GM23248 (cell line): ENCODE measurements at places on chromosomes 13 and 19. TPM values are rescaled to one million over a fixed set of nuclear protein-coding genes. Genes with fewer than 3 reads are reported as not detected.
A peak's percentile ranks its signal among the peaks of the same experiment; 100 is the strongest.

Gene ZNF568
- total RNA-seq = 13.9 and 20.5 TPM in 2 replicates

Gene ZNF430
- 9.1 and 13.3 TPM in 2 replicates for total RNA-seq

Gene CGB3
- total RNA-seq = not detected in 2 replicates

Gene SGCG
- 2.9 and 5.8 TPM in 2 replicates for total RNA-seq

Gene FFAR2
- not detected in 2 replicates for total RNA-seq

- peak overlapping the region; percentile 91 for H3K27ac ChIP-seq
- no peaks in the 10 kb centered on the region for H3K27me3 ChIP-seq
- no peak for DNase-seq
- H3K36me3 ChIP-seq = no peaks in the 10 kb centered on the region
- H3K4me3 ChIP-seq = peak overlapping the region; percentile 82
These were observed 676 bp upstream of the ZNF574 start for GRCh38 chr19:42075364-42075615.

DNA sequence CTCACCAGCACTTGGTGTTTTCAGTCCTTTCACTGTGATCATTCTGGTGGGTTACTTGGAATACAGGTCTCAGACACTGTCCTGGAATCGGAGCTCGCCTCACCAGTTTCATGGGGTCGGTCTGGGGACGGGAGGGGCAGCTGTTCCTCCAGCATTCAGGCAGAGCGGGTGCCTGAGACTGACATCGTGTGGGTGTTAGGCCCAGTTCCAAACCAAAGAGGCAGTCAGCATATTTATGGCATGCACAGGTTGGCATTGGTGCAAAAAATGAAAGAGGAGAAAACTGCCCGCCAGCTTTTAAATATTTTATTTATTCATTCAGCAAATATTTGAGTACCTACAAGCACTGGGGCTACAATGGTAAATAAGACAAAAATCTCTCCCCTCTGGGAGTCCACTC, 20.1 kb downstream of the PLEKHF1 start:
- H3K27me3 ChIP-seq = no peaks in the 10 kb centered on the region
- peak; percentile 78 for DNase-seq
- H3K4me1 ChIP-seq = peaks cover 36% of the 10 kb centered on the region

GRCh38 chr13:96460609-96461008, 370.7 kb downstream of the HS6ST3 start:
- no peaks in the 10 kb centered on the region for H3K36me3 ChIP-seq
- H3K27me3 ChIP-seq = no peaks in the 10 kb centered on the region
- no peak overlapping the region for H3K27ac ChIP-seq

DNA sequence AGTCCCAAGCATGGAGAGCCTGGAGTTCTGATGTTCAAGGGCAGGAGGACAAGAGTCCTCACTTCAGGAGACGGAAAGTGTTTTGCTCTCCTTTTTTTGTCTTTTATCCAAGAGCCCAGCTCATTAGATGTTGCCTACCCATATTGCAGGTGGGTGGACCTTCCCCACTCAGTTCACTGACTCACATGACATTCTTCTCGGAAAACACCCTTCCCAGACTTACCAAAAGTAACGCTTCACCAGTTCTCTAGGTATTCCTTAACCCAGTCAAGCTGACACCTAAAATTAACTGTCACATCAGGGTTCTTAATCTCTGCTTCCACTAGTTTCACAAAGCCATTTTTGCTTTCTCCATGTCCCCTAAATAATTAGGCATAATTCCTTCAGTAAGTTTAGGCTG, 2215.4 kb upstream of the PCDH20 start:
- DNase-seq = no peak
- H3K27me3 ChIP-seq = no peaks in the 10 kb centered on the region
- H3K4me3 ChIP-seq = no peak overlapping the region
- H3K4me1 ChIP-seq = no peaks in the 10 kb centered on the region

DNA sequence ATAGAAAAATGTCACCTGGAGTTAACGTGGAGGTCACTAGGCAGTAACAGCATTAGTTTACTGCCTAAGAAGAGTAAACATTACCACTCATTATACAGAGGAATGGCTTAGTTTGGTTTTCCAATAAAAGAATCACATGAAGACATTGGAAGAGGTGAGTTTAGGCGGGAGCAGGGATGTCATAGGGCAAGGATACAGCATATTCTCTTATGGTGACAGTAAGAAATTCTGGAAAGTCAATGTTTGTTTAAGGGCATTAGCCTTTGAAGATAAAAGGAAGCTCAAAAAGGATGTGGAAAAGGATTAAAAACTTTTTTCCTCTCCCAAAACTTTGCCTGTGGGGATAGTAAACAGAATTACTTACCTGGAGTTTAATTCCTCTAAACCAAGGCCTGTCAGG, 4.1 kb downstream of the POLR1D start:
- peaks cover 11% of the 10 kb centered on the region for H3K4me1 ChIP-seq
- no peak for DNase-seq
- peaks cover 7% of the 10 kb centered on the region; the same call in 1 of the 2 replicates for H3K36me3 ChIP-seq
- H3K4me3 ChIP-seq = no peak overlapping the region
- no peaks in the 10 kb centered on the region for H3K27me3 ChIP-seq

- no peak for DNase-seq
- no peaks in the 10 kb centered on the region for H3K36me3 ChIP-seq
- H3K27me3 ChIP-seq = no peaks in the 10 kb centered on the region
- no peak overlapping the region for H3K4me3 ChIP-seq
- no peak overlapping the region for H3K27ac ChIP-seq
- no peaks in the 10 kb centered on the region for H3K4me1 ChIP-seq
These were observed 16.3 kb downstream of the FAM187B start for GRCh38 chr19:35212241-35212640.

DNA sequence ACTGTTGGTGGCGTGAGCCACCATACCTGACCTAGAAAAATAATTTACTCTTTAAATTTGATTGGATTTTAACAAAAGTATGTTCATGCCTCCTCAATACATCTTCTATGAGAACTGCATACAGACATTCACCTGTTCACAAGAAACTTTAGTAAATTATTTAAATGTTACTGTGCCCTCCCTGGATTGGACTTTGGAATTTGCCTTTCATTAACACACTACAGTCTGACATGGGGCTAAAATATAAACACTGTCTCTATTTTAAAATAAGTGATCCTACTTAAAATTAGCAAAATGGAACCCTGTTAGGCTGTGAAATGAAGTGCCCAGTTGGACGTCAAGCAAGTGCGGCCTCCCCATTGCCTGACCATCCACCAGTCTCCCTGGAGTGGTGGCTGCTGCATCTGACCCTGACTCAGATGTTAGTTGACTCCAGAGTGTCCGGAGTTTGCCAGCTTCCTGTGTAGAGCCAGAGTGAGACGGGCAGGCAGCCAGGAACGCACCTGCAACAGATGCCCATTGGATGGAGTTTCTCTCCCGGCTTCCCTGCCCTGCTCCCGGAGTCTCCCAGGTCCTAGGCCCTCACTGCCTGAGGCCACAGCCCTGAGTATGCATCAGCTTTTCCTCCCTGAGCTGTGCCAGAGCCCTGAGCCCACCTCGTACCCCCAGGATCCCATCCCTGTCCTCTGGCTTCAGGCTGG, 45.9 kb upstream of the ATP11A start:
- no peaks in the 10 kb centered on the region for H3K36me3 ChIP-seq
- no peak overlapping the region for H3K27ac ChIP-seq
- H3K4me3 ChIP-seq = no peak overlapping the region
- no peak for DNase-seq
- H3K4me1 ChIP-seq = no peaks in the 10 kb centered on the region
